ENCODE measurements at places on chromosomes 3 and 15.

DNA sequence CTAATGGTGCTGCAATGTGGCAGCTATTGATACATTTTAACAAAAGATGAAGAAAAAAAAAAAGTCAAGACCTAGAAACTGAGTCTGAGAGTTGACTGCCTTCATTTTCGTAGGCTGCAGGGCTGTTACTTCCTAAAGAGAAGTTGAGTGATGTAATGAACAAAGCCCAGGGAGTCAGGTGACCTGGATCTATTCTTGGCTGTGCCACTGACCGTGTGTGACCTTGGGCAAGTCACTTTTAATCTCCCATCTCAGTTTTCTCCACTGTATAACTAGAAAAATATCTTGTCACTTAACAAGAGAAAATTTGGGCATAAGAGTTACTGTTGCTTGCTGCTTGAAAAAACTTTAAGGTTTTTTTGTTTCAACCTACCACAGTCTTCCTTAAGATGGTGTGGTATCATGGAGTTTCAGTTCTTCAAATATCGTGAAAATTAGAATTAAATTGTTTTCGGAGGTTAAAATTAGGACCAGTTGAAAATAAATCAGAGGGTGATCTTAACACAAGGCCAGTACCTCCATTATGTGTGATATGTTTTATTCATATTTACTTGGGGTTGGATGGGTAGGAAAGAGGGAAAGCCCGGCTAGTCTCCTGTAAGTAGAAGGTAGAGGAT lies 5.8 kb downstream of the FMN1 start:
- DNase-seq = no peak

- DNase-seq = no peak
These were observed 23.8 kb upstream of the FGF12 start for GRCh38 chr3:192751148-192751547.

GRCh38 chr15:29835301-29835700 lies 13.0 kb upstream of the TJP1 start:
- DNase-seq = no peak

GRCh38 chr15:68425428-68426060 lies 6.4 kb downstream of the ITGA11 start:
- no peak for DNase-seq

GRCh38 chr15:90306560-90306959 lies 41.1 kb downstream of the NGRN start:
- no peak for DNase-seq

- no peak for DNase-seq
These were observed 53.2 kb downstream of the TM4SF4 start for GRCh38 chr3:149527531-149528339.

GRCh38 chr15:101391981-101392640 lies 97.1 kb upstream of the SNRPA1 start:
- DNase-seq = no peak

- DNase-seq = no peak
These were observed 124.2 kb downstream of the GHSR start for GRCh38 chr3:172323894-172324610.

DNA sequence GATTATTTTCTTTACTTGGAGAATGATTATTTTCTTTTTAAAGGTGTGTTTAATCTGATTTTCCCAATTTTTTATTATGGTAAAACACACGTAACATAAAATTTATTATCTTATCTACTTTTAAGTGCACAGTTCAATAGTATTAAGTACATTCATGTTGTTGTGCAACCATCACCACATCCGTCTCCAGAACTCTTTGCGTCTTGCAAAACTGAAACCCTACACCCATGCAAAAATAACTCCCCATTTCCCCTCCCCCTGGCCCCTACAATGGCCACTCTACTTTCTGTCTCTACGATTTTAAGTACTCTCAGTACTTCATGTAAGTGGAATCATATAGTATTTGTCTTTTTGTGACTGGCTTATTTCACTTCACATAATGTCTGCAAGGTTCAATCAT lies 230.7 kb downstream of the SATB1 start:
- no peak for DNase-seq

DNA sequence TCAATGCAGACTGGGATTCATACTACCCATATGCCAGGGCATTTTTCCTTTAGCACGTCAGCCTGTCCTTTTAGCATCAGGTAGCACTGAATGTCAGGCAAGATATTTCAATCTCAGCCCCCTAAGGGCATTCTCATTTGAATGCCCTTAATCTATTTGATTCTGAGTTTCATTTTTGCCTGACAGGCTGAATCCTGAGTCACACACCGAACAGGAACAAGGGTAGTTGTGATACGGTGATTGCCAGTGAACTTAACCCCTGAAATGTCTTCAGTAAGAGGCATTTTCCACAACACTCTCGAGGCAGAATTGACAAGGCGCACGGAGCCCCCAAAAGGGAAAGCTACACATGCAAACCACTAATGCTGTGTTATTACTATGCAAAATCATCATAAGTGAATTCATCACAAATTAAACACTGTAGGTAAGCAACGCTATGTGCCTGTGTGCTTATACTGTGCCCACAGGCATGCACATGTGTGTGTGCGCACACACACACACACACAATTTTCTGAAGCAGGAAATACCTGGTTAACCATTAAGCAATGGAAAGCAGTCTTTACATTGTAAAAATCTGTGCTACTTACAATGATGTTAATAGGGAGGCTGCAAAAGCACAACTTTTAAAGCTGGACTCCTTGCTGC lies 130.4 kb downstream of the ZNF385D start:
- DNase-seq = no peak

GRCh38 chr3:53809764-53810400 lies 36.3 kb downstream of the CHDH start:
- no peak for DNase-seq

- no peak for DNase-seq
These were observed 37.6 kb upstream of the SFMBT1 start for GRCh38 chr3:53083521-53083920.

DNA sequence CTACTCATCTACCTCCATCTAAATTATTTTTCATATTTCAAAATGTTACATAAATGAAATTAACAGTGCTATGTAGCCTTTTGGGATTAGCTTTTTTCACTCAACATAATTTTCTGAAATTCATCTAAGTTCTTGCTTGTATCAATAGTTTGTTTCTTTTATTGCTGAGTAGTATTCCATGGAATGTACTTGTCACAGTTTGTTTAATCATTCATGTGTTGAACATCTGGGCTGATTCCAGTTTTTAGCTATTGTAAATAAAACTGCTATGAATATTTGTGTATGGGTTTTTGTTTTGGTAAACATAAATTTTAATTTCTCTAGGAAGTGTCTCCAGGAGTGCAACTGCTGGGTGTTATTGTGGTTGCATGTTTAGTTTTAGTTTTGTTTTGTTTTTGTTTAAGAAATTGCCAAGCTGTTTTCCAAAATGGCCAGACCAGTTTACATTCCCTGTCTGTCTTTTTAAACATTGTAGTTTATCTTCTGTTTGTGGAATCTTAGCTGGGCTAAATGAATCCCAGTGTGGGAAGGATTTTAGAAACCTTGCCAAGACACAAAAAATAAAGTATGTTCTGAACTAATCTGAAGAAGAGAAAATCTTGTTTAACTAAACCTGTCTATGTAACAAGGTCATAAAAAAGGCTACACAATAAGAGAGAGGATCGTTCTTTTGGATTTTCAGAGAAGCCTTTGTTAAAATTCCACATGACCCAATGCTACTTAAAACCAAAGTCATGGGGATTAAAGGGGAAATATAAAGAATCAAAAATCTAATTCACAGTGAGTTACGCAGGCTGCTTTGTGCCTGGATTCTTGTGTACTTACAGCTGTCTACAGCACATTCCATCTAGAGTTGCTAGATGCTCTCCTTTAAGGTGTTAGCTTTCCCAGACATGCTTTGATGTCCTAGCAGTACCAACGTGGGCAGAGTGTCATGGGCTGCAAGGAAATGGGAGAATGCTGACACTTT lies 129.2 kb upstream of the SUCLG2 start:
- no peak for DNase-seq

DNA sequence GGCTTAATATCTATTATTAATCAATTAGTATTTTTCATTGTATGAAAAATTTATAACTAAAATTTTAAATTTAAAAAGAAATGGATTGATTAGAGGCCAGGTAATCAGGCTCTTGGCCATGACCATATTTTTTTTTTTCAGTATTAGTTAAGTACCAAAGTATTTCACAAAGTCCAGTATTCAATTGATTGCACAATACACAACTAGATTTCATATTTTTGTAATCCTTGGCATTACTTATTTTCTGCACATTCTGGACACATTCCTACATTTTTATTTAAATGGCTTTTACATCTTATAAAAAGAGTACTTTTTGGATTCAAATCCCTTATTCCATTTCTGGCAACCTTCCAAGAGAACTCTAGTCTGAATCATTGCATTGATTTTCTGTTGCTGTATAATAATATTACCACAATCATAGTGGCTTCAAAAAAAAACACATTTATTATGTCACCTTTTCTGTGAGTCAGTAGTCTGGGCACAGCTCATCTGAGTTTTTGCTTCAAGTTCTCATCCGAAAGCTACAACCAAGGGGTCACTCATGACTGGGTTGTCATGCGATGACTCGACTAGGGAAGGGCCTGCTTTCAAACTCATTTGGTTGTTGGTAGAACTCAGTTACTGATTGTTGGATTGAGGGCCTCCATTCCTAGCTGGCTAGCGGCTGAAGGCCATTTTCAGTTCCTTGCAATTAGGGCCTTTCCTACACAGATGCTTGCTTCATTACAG lies 90.7 kb downstream of the CNTN6 start:
- no peak for DNase-seq

GRCh38 chr15:29170521-29170920 lies 99.1 kb downstream of the NSMCE3 start:
- no peak for DNase-seq

DNA sequence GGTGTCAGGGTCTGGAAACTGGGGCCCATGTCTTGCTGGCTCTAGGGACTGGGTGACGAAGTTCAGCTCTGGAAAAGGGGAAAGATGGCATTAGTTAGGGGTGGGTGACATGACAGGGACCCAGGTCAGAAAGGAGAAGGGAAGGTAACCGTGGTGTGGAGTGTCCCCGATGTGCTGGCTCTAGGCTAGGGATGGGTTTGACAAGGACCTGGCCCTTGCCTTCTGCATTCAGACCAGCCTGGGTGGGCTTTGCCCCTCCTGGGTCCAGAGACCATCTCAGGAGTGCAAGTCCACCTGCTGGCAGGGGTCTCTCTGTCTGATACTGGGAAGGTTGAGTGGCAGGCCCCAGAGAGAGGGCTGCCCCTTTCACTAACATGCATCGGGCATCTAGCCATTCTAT lies 28.7 kb upstream of the ATP2B2 start:
- DNase-seq = no peak

- no peak for DNase-seq
These were observed 18.1 kb upstream of the SLC41A3 start for GRCh38 chr3:126102011-126102410.

GRCh38 chr3:174973465-174973864 lies 114.3 kb downstream of the NAALADL2 start:
- DNase-seq = no peak

DNA sequence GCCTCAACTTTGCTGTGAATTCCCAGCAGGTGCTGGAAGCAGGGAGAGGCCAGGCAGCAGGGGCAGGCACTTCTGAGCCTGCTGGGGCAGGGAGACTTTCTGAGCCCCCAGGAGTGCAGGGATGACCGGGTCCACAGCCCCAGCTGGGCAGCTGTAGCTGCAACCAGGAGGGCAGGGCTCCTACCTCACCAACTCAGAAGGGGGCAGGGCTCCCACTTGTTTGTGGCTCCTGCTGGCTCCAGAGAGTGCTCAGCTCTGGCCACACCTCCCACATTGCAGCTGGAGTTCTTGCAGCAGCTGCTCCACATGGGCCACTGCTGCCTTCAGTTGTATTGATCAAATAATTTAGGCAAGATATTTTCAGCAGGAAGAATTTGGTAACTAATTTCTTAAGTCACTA lies 812.3 kb downstream of the NSUN3 start:
- no peak for DNase-seq

GRCh38 chr15:69459066-69459465 lies 6.4 kb downstream of the RPLP1 start:
- DNase-seq = no peak

GRCh38 chr15:100394736-100395440 lies 53.1 kb upstream of the ADAMTS17 start:
- no peak for DNase-seq

- DNase-seq = no peak
These were observed 37.9 kb upstream of the TJP1 start for GRCh38 chr15:29859973-29860715.

GRCh38 chr3:149224736-149225594 lies 3.3 kb upstream of the CP start:
- DNase-seq = no peak

DNA sequence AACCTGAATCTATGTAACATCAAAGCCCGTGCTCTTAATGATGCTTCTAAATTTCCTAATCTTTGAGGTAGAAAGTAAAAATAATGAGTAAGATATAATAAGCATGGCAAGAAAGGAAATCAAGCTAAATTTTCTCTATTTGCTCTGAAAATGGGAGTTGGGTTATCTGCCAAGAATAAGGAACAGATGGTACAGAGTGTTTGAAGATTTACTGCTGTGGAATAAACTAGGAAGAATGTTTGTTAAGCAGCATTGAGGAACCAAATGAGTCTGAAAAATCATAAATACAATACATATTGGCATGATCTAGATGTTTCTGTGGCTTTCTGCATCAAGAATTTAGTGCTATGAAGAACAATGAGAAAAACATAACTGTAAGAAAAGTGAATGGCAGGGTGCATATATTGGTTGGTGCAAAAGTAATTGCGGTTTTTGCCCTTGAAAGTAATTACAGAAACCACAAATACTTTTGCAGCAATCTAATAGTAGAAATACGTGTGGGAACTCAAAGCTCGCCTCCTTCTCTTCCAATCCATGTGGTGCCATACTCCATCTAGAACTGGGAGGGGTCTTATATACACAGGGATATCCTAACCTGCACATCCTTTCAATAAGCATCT lies 87.6 kb downstream of the SUCNR1 start:
- no peak for DNase-seq

GRCh38 chr3:5709714-5710113 lies 522.2 kb downstream of the EDEM1 start:
- DNase-seq = no peak

GRCh38 chr3:181868576-181869082 lies 156.9 kb downstream of the SOX2 start:
- DNase-seq = no peak

Data from stimulated activated CD8-positive, alpha-beta memory T cell treated with anti-CD3 and anti-CD28 coated beads, Interleukin-15, amount 100 ng/mL, for 4 hours (primary cell).